Activated CD8-positive, alpha-beta T cell treated with anti-CD3 and anti-CD28 coated beads, Interleukin-2, amount 10 ng/mL, durations not matched to agents 7 days and 5 days (primary cell): ENCODE measurements at places on chromosomes 7 and 10.

GRCh38 chr10:71258446-71259145 is 46.2 kb downstream of the UNC5B start:
- DNase-seq, result no peak

DNA sequence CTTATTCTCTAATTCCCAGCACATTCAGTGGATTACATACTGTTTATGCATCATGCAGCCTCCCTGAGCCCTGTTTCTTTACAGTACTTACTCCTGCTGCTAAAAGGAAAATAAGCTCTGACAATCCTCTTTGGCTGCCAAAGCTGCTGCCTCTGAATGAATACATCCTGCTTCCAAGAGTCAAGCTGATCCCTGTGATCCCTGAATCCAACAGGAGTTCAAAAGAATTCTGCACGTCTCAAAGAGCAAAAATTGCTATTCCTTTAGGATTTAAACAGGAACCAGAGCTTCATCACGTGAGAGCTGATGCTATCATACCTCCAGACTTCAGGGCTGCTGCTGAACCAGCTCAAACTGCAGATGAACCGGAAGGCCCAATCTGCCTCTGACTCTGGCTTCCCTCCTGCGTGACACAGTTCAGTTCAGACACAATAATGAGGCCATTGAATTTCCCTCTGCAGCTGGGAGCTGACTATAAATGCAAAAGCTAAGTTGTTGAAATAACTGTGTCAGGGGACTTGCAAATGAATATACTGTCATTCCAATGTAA is 851.0 kb upstream of the PHF14 start:
- DNase-seq, result no peak

DNA sequence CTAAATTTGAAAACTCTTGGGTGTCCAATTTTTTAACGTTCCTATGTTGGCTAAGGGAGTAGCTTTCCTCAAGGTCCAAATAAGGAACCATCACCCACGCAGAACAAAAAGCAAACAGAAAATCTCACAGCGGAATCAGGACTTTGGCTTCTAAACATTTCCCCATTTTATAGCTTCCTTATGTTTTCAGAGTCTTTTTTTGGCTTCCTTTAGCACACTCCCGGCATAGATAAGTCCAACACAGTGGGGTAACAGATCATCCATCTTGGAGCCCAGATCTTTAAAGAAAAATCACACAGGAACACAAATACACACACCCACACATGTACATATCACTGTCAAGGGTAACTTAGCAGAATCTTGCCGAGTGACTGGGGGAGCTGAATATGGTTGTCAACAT is 4.2 kb upstream of the TCF7L2 start:
- no peak for DNase-seq

DNA sequence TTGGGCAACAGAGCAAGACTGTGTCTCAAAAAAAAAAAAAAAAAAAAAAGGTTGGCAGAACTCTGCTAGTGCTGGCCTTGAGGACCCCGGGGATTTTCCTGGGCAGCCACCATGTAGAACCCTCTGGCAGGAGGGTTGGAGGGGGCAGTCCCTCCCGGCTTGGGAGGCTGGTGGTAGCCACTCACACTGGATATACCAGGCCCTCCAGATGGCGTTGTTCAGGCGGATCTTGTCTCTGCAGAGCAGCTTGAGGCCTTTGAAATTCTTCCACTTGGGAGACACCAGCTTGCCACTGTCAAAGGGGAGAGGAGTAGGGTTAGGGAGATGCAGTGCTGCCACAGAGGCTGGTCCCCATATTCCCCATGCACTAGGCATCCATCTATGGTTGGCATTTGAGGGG is 8.4 kb downstream of the MLXIPL start:
- DNase-seq, result no peak
